ENCODE measurements at places on chromosomes 1 and 21.
A peak's percentile ranks its signal among the peaks of the same experiment; 100 is the strongest.

GRCh38 chr1:53962395-53962794 lies 16.2 kb downstream of the LRRC42 start:
- DNase-seq: no peak

DNA sequence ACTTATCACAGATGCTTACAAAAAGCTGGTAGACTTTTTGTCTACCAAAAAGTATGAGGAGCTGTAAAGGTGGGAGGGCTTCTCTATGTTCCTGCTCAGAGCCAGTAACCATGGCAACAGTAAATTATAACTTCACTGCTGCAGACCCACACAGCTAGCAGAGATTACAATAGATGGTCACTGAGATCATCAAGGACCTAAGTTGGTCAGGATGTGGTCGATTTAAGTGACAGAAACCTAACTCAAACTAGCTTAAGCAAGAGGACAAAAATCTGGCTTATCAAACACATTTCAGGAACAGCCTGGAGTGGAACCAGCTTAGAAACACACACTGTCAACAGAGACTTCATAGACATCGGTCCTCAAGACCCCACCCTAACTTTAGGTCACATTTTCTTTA lies 113.4 kb upstream of the ATP1A1 start:
- DNase-seq: no peak

- DNase-seq: no peak
Observed at GRCh38 chr21:15701830-15702229, 28.0 kb upstream of the USP25 start.

DNA sequence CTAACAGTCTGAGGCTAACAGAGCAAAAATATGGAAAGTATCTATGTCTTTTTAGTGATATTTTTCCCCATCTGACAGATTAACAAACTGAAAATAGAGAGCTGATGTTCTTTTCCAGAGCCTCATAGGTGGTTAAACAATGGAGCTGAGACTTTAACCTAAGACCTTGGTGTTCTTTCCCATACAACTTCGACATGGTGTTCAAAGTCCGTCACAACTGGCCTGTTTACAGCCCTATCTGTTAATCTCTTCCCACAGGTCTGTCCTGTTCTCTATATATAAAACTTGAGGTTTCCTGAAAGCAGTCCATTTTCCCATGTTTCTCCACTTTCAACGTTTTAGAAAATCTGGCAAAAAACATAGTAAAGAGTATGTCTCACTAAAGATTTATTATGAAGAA lies 395.7 kb downstream of the BRINP2 start:
- no peak for DNase-seq

DNA sequence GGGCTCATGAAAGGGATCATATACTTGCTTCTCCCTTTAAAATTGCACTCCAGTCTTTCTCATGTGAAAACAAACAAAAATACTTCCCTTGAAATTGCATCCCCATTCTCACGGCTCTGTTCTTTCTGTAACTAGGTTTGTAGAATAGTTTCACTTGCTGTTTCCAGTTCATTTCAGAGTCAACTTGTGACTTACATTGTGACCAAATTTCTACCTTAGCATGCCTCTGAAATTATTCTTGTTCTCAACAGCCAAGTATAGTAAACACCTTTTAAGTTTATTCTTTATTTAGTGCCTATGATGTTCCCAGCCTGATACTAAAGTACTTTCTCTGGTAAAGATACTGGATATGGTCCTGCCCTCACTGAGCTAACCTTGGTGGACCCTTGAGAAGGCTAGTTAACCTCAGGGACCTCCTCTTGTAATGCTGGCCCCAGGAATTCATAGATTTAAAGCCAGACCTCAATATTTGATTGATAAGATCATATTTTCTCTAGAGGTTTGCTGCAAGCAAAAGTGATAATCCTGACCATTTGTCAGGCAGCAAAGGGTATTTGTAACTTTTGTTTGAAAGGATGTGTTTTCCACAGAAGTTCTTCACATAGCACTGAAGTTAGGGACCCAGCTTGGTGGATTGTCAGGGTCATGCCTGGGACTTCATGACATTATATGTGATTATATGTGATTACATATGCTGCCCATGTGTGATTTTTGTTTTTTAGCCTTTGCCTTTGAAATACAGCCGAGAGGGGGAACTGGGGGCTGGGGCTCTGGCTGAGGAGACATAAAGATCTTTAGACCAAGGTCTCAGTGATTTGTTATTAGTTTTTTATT lies 29.6 kb downstream of the VANGL2 start:
- no peak for DNase-seq

DNA sequence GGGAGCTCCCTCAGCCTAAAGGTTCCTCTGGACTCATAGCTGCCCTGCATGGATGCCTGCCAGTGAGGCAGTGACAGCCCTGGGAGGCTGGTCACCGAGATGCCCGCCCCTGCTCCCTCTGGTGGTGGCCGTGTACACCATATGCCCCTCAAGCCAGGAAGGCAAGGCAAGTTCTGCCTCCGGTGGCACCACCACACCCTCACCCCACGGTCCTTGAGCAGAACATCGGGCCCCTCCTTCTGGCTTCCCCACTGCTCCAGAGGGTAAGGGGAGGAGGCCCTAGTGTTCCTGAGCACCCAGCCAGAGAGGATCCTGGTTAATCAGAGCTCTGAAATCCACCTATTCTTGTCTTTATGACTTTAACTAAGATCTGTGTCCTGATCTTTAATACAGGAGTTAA lies 1.5 kb upstream of the S100A14 start:
- peak; percentile 97 for DNase-seq

- DNase-seq: no peak
Observed at GRCh38 chr21:28761674-28762356, 230.9 kb downstream of the LTN1 start.

- no peak for DNase-seq
Observed at GRCh38 chr1:157033357-157033876, 12.1 kb downstream of the ARHGEF11 start.

GRCh38 chr1:110312188-110313121 lies 26.7 kb upstream of the RBM15 start:
- peak; percentile 92 for DNase-seq

DNA sequence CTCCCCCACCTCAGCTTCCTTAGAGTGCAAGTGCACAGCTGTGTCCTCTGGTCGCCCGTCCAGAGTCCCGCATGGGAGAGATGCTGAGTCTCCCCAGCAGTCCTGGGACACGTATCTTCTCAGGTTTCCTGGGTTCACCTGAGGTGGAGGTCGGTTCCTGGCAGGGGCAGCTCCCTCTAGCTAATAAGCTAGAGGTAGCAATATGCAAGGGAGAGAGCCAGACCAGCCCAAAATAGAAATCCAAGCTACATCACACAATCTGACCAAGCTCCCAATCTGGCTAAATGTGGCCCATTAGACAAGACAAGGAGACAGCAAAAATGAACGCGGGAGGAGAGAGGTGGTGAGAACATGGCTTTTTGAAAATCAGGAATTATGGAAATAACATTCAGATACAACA lies 30.9 kb upstream of the CADM3 start:
- no peak for DNase-seq

DNA sequence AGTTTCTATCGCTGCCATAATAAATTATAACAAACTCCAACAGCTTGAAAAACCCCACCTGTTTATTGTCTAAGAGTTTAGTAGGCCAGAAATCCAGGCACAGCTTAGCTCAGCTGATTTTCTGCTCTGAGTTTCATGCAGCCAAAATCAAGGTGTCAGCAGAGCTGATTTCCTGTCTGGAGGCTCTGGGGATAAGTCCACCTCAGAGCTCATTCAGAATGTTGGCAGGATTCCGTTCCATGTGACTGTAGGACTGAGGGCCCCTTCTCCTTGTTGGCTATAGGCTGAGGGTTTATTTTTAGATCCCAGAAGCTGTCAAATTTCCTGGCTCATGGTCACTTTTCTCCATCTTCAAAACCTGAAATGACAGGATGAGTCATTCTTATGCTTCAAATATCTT lies 91.6 kb upstream of the CHODL start:
- DNase-seq: no peak

GRCh38 chr1:234535763-234536515 lies 57.0 kb upstream of the TARBP1 start:
- peak; percentile 70 for DNase-seq

- no peak for DNase-seq
Observed at GRCh38 chr1:25485536-25486411, 55.1 kb downstream of the MACO1 start.

GRCh38 chr21:26236281-26236680 lies 65.7 kb upstream of the APP start:
- no peak for DNase-seq

GRCh38 chr1:227317011-227317451 lies 1.3 kb downstream of the CDC42BPA start:
- no peak for DNase-seq

DNA sequence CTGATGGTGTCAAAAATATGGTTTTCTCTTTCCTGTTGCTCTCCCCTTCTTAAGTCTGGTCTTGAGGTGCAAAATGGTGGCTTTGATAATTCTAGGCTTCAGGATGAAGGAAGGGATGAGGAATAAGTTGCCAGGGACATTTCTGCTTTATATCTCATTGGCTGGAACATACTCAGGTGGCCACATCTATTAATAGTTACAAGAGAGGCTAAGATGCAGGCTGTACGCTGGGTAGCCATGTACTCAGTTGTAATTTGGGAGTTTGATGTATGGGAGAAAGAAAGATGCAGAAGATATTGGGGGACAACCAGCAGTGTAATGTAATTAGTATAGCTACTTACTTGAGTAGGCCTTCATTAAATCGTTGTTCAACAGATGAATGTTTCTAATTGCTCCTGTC lies 25.2 kb downstream of the PRKAA2 start:
- DNase-seq: no peak

- no peak for DNase-seq
Observed at GRCh38 chr1:156476501-156477298, 23.9 kb downstream of the MEF2D start.

DNA sequence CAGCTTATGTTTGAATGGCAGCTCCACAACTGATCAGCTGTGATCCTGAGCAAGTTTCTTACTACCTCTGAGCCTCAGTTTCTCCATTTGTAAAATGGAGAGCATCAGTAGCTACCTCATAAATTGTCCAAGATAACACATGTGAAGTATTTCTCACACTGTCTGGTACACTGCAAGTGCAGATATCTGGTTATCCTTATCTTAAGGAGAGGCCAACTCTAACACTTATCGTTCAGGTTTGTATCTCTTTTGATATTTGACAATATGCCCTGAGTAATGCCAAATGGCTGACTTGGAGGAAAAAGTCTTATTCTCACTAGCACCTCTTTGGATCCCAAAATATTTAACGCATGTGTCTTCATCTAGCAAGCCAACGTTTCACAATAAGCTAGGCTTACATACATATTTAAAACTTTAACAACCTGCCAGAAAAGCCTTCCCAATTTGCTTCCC lies 2.7 kb downstream of the CSRP1 start:
- no peak for DNase-seq

DNA sequence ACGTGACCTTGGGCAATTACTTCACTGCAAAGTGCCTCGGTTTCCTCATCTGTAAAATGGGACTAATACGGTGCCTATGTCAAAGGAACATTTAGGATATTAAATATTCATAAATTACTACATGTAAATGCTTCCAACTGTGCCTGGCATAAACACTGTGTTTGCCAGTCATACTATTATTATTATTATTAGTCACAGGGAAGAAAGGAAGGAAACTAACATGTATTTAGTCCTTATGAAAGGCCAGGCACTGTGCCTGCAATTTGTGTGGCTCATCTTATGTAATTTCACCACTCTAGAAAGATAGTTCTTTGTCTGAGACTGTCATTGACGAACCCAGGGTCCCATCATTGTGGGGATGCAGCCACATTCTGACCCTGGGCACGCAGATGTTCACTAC lies 45.0 kb downstream of the EPHB2 start:
- DNase-seq: no peak

DNA sequence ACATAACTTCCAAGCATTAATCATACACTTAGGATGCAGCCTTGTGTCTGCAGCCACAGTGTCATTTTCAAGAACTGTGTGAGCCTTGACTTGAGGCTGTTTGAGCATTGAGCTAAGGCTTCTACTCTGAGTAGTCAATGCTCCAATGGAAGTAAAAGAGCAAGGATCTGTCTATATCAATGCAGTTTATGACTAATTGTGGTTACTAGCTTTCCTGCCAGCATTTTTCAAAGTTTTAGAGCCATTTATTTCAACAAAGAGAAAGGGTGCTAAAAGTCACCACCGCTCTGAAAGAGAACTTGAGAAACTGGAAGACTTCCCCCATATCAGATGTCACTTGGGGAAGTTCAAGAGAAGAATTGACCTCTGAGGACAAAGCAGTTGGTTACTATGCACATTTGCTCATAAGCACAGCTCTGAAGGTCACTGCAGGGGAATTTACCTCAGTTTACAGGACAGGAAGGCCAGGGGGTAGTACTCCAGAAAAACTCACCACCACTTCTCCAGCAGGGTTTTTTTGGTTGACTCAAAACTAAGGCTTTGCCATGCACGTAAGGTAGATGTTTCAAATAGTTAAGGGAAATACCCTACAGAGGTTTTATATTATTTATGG lies 24.5 kb upstream of the RGS1 start:
- DNase-seq: no peak

- DNase-seq: no peak
Observed at GRCh38 chr1:9085306-9085940, 16.0 kb upstream of the SLC2A5 start.

DNA sequence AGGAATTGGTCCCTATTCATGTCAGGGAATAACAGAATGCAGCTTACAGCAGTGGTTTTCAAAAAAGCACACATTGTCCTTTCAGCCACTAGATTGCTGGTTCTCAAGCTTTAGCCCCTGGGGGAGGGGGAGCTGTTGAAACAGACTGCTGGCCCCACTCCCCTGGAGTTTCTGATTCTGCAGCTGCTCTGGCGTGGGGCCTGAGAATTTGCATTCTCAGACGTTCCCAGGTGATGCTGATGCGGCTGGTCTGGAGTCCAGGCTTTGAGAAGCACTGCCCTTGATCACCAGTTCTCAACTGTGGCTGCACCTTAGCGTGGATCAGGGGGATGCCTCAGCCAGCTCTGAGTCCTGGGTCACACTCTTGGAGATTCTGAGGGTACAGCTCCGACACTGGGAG lies 62.7 kb upstream of the LAPTM5 start:
- DNase-seq: no peak

DNA sequence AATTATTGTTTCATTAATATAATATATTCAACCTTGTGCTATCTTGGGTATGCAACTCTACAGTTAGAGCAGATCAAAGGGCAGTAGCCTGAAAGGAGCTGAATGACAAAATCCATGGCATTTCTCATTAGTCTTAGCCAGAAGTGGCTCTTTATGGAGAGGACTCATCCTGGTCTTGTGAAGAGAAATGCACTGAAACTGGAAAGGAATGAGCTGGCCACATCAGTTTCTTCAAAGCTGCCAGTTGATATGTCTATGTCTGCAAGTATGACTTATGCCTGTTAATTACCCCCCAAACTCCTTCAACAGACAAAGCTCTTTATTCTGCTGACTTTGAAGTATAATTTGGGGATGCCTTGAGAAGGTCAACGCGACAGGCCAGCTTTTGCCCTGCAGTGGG lies 119.0 kb upstream of the UBE2U start:
- DNase-seq: no peak

GRCh38 chr21:41437729-41438128 lies 11.7 kb downstream of the MX1 start:
- no peak for DNase-seq

DNA sequence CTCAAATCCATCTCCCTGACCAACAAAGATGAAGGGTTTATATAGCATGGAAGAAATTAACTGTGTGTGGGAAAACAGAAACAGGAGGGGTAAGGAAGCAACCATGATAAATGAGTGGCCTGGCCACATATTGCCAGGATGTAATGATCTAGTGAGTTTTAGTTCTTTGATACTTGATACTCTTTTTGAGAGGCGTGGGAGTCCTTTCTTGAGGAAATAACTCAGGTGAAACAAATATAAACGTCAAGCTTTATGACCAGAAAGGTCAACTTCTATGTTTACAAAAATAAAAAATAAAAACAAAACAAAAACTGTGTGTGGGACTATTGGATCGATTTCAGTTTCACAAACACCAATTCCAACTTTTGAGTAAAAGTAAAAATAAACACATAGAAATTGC lies 860.8 kb upstream of the B3GALT2 start:
- no peak for DNase-seq

Measured in lower leg skin (tissue), 4 donors.